Aorta (tissue), 5 donors: ENCODE measurements at places on chromosomes 7 and 10. TPM values are rescaled to one million over a fixed set of nuclear protein-coding genes. Genes with fewer than 3 reads are reported as not detected.

- no peaks in the 10 kb centered on the region for H3K36me3 ChIP-seq
- DNase-seq: no peak
- H3K4me3 ChIP-seq: no peak overlapping the region
- no peaks in the 10 kb centered on the region for H3K27me3 ChIP-seq
Measured at GRCh38 chr7:73971704-73972341, 56.1 kb upstream of the ELN start.

GRCh38 chr7:131203291-131203976, 124.2 kb upstream of the MKLN1 start:
- no peak overlapping the region for H3K4me3 ChIP-seq
- H3K27ac ChIP-seq: peak overlapping the region; percentile 12
- H3K27me3 ChIP-seq: no peaks in the 10 kb centered on the region
- no peaks in the 10 kb centered on the region for H3K36me3 ChIP-seq
- DNase-seq: no peak

GRCh38 chr7:10685040-10685439, 288.6 kb upstream of the PHF14 start:
- H3K36me3 ChIP-seq: no peaks in the 10 kb centered on the region
- no peaks in the 10 kb centered on the region for H3K27me3 ChIP-seq
- DNase-seq: no peak
- no peaks in the 10 kb centered on the region for H3K4me1 ChIP-seq

GRCh38 chr7:117385363-117386109, 41.8 kb downstream of the ASZ1 start:
- H3K4me1 ChIP-seq: no peaks in the 10 kb centered on the region
- H3K27me3 ChIP-seq: no peaks in the 10 kb centered on the region
- no peak overlapping the region for H3K27ac ChIP-seq
- no peaks in the 10 kb centered on the region for H3K36me3 ChIP-seq
- H3K4me3 ChIP-seq: no peak overlapping the region

SFXN2 gene
- total RNA-seq: 5.1 TPM

SLC18A3 gene
- not detected for total RNA-seq
